ENCODE measurements at places on chromosomes 3 and 15. TPM values are rescaled to one million over a fixed set of nuclear protein-coding genes. Genes with fewer than 3 reads are reported as not detected.

Gene UNC13C
- 0.32 TPM for total RNA-seq

Gene PLS1
- total RNA-seq = 165 TPM

DNA sequence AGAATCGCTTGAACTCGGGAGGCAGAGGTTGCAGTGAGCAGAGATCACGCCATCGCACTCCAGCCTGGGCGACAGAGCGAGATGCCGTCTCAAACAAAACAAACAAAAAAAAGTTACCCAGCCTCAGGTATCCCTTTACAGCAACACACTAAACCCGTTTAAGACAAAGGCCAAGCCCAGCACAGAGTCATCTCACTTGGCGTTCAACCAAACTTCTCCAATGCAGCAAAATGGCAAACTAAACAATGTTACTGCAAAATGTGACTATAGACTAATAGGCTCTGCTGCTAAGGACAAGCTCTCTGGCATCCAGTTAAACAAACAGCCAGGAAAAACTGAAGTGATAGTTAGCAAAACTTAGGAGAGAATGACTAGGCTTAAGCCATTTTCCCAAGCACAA, 6.4 kb upstream of the FAM219B start:
- peaks cover 32% of the 10 kb centered on the region for H3K36me3 ChIP-seq
- H3K27me3 ChIP-seq = no peaks in the 10 kb centered on the region
- no peak overlapping the region for H3K4me3 ChIP-seq
- H3K27ac ChIP-seq = no peak overlapping the region

- no peaks in the 10 kb centered on the region for H3K27me3 ChIP-seq
- no peaks in the 10 kb centered on the region for H3K36me3 ChIP-seq
- peak; percentile 78 for DNase-seq
- no peak overlapping the region for H3K27ac ChIP-seq
Observed at GRCh38 chr3:123489400-123490004, 40.6 kb upstream of the ADCY5 start.

- no peak overlapping the region for H3K4me3 ChIP-seq
- no peak for DNase-seq
- no peak overlapping the region for H3K27ac ChIP-seq
- no peaks in the 10 kb centered on the region for H3K4me1 ChIP-seq
Observed at GRCh38 chr3:6679510-6679909, 181.4 kb upstream of the GRM7 start.

- no peaks in the 10 kb centered on the region for H3K27me3 ChIP-seq
- H3K27ac ChIP-seq = peak overlapping the region; percentile 46
Observed at GRCh38 chr15:74642734-74643664, 27.4 kb downstream of the CLK3 start.
